Islet precursor cell (in vitro differentiated cells): ENCODE measurements at places on chromosomes 4 and X.

GRCh38 chr4:82761229-82761628, 37.4 kb downstream of the SCD5 start:
- no peak for DNase-seq

DNA sequence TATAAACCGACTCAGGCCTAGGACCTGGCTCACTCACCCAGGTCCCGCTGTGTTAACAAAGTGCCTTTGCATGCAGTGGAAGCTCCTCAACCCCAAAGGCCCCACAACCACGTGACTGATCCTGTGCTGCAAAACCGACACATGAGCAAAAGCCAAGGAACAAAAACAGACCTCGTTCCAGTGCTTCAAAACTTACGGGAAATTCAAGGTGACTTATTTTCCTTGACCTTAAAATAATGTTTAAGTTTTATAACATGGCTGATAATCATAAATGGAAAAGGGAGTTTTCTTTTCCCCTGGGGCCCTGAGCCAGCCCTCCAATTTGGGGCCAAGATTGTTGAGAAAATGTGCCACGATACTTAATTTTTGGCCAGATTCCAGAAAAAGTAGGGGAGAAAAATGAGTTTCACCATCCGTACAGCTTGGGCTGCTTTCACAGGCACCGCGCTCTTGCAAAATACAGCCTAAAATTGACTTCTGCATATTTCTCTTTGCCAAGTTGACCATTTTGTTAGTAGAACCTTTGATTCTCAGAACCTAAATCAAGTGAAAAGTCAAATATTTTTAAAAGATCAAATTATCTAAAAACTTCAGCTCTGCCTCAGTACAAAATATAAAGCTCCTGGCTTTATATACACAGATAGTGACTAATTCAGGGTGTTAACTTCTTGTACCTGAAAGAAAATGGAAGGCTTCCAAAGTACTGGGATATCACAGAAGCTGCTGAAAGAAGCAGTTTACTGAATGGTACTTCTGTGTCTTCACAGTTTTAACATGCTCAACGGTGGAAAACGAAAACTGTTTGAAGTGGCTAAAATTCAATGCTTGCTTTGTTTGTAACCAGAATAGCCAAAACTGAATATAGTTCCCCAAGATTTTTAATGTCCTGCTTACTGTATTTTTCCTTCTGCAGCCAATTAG, 93.8 kb downstream of the APBB2 start:
- peak; percentile 41 for DNase-seq

GRCh38 chrX:131778269-131779218, 234.7 kb downstream of the OR13H1 start:
- no peak for DNase-seq

DNA sequence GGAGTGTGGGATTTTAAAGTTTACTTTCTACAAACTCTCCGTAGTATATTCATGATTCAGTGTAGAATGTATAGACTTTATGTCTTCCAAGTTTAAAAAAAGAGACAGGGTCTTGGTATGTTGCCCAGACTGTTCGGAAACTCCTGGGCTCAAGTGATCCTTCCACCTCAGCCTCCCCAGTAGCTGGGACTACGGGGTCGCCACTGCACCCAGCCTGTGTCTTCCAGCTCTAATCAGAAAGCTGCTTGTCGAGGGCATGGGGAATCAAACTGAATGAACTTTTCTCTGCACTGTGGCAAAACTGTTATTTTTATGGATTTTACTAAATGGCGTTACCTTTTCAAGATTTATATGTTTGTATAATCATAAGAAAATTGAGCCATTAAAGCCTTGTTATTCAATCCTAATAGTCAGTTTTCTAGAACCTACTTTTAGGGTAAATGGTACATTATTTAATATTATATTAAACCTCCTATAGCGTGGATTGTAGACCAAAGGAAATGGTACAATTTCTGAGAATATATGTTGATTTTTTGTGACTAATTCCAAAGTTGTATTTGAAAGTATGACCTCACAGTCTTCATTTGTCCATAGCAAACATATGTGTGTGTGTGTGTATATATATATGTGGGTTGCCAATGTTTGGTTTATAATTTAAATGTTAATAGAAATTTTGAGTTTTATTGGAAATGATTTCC, 1.1 kb downstream of the BLOC1S4 start:
- peak; percentile 46 for DNase-seq

DNA sequence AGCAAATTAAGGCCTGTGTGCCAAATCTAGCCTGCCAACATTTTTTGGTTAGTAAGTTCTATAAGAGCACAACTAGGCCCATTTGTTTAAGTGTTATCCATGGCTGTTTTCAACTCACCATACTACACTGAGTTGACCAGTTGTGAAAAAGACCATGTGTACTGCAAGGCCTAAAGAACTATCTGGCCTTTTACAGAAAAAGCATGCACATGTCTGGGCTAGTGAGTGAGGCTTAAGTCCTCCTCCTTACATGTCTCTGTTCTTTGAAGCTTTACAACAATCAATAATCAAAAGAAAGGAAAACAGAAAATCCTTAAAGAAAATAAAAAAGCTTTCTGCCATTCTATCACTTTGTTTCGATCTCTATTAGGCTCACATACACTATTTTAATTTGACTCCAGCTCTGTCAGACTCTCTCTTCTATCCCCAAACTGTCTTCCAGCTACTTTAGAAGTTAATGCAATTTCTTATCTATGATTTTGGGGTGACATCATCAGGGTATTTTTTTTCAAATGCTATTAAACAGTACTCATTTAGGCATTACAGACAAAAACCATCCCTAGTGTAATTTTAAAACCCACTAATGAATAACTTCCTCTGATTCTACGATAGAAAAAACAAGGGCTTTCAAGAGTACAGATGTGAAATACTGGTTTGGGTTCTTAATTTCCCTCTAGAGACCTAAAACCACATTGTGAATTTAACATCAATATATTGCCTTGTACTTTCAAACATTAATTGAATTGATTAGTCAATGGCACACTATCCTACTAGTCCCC, 161.8 kb downstream of the MAB21L2 start:
- DNase-seq: no peak

- DNase-seq: no peak
Observed at GRCh38 chrX:153496590-153496959, 1.8 kb downstream of the BGN start.

DNA sequence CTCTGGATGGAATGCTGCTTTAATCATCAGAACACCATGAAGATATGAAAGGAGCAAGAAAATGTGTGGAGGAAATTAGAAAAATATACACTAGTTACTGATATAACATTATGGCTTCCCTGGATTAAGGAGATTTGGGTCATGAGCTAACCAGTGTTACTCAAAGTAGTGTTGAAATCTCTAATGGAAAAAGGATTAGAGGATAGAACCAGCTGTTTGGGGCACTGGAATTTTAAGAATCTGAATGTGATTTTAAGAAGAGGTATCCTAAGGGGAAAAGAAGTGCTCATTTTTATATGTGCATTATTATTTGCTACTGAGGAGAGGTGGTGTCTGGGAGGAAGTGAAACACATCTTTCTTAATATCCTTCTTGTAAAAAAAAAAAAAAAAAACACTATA, 164.1 kb upstream of the PPARGC1A start:
- DNase-seq: no peak

- DNase-seq: no peak
Observed at GRCh38 chr4:159220353-159220752, 117.5 kb downstream of the RAPGEF2 start.

DNA sequence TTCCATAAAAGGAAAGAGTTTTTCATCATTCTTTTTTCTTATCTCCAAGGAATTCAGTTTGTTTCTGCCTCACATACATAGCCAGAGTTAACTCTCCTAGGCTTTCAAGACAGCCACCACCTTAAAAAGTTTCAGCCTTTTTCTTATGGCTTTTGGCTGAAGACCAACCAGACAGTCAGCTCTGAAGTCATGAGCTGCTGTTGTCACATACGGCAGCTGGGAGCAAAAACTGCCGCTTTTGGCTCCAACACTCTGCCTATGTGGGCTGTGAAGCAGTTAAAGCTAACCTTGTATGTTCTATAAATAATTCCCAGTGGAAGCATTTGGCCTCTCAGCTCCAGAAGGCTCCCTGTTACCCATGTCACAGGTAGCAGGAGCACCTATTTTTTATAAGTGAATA, 104.1 kb downstream of the KLHL4 start:
- no peak for DNase-seq

DNA sequence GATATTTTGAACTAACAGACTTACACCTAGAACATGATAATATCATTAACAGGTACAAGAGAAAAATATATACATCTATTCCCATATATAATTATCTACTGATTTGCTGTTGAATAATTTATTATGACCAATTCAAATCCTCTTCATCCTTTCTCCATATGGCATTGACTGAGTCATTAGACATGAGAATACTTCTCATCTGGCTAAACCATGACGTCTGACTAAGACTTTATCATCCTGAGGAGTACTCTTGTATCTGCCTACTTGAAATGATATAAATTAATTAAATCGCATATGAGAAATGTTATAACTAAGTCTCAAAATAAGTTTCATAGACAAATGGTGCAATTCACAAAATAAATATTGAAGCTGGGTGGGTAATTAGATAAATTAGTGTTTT, 67.4 kb downstream of the EMCN start:
- no peak for DNase-seq

GRCh38 chrX:103831342-103831802, 685 bp downstream of the RAB9B start:
- DNase-seq: no peak

DNA sequence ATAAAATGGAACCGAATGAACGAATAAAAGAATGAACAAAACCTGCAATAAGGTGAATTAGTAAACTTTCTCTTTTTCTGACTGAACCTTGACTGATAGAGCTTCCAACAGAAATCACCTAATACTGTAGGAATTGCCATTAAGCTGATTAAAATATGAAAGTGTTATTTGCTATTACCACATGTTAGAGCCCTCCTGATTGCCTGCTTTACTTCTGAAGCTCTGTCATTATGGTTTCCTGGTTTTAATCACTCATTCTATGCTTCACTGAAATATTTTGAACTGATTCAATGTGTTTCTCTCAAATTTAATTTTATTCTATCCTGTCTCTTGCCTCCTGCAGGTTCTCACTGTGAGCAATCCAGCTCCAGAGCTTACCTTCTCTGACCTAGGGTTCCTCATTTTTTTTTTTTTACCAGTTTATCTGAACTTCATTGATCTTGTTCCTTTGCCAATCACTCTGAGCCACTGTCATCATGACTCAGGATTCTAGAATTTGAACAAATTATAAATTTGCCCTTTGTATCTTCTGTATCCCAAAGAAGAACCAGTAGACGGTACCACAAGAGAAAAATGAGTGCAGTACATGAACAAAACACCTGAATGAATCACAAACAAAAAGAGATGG, 48.1 kb upstream of the UGT2B15 start:
- no peak for DNase-seq

- DNase-seq: peak; percentile 80
Observed at GRCh38 chr4:38062088-38062775, 102.0 kb downstream of the PTTG2 start.

- DNase-seq: no peak
Observed at GRCh38 chrX:8692871-8693270, 39.1 kb downstream of the ANOS1 start.

GRCh38 chr4:113303315-113303714, 253.9 kb downstream of the ANK2 start:
- no peak for DNase-seq

GRCh38 chr4:172726001-172726423, 442.6 kb upstream of the GALNT7 start:
- DNase-seq: no peak

DNA sequence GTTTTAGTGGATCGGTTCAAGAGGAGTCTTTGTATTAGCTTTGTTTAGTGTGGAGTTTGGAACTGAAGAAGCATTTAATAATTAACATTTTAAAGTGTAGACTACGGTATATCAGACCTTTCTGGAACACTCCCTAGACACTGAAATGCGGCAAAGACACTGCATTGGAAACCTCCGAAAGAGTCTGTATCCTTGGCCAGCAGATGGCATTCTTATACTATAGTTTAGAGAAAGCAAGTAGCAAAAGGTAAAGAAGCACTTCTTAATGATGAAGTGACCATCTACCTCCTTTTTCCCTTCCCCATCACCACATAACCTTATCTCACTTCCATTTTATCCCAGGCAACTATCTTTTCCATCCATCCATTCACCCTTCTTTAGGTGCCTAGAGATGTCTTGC, 7.6 kb downstream of the FABP2 start:
- DNase-seq: no peak

DNA sequence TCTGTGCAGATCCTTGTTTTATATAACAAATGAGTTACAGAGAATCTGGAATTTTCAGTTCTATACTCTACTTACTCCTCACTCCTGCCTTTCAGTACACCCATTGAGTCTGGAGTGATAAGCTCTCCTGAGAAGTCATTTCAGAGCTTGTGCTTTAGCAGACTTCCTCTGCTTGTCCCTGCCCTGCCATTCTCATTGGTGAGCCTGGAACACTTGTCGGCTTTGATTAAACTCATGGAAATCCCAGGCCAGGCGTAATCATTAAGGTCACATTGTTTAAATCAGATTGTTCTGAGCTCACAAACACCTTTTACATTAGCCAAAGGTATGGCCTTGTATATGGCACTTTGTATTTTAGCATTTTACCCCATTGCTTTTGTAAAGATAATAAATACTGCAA, 102.7 kb downstream of the CNKSR2 start:
- no peak for DNase-seq

DNA sequence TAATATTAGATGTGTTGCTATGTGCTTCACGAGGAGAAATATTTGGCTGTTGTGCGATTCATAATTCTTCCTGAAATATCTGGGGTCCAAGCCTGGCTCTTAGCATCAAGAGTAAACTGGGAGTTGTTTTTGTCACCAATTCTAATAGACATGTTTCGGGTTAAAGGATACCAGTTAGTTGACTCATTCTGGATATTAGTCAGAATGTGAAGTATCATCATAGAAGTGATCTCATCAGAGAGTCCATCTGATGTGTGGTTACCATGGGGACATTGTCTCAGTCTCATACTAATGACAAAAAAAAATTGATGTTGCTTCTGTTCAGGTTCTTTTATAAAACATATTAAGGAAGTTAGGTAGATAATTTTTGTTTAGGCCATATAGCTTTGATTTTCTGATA, 57.2 kb upstream of the MTMR1 start:
- DNase-seq: no peak

GRCh38 chrX:115409551-115409950, 120.0 kb downstream of the LUZP4 start:
- DNase-seq: no peak

DNA sequence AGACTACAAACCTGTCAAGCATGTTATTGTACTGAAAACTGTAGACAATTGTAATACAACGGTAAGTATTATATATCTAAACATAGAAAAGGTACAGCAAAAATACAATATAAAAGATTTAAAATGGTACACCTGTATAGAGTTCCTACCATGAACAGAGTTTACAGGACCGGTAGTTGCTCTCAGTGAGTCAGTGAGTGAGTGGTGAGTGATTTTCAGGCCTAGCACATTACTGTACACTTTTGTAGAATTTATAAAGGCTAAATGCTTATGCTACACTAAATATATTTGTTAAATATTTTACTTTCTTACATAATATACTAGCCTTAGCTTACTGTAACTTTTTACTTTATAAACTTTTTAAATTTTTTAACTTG, 37.4 kb downstream of the PDGFC start:
- no peak for DNase-seq
